Mucosa of gallbladder (tissue), 1 donor: ENCODE measurements at places on chromosomes 3 and 15.

- DNase-seq = no peak
These were observed 54.9 kb downstream of the STARD5 start for GRCh38 chr15:81268881-81269601.

- DNase-seq = no peak
These were observed 91.8 kb upstream of the CGNL1 start for GRCh38 chr15:57284535-57284934.

GRCh38 chr15:99932676-99933402, 199.6 kb upstream of the LYSMD4 start:
- DNase-seq = no peak

DNA sequence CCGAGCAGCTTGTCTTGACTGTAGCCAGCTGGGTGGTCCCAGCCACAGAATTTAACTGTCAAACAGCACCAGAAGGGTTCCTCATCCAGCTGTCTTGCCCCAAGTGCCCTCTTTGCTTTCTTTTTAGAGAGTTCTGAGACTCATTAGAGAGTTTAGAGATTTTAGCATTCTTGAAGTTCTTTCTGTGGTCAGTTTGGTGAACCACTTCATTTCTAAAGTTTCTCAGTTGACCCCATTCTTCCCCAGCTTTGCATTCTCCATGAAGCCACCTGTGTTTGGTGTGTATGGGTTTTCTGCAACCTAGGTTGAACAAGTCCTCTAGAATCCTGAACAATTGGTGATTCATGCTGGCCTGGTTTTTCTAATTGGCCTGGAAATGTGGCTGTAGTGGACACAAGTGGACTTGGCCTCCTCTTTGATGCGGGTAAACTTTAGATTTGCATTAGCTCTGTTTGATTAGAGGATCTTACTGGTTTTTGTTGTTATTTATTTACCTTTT, 33.7 kb downstream of the FLNB start:
- DNase-seq = no peak

DNA sequence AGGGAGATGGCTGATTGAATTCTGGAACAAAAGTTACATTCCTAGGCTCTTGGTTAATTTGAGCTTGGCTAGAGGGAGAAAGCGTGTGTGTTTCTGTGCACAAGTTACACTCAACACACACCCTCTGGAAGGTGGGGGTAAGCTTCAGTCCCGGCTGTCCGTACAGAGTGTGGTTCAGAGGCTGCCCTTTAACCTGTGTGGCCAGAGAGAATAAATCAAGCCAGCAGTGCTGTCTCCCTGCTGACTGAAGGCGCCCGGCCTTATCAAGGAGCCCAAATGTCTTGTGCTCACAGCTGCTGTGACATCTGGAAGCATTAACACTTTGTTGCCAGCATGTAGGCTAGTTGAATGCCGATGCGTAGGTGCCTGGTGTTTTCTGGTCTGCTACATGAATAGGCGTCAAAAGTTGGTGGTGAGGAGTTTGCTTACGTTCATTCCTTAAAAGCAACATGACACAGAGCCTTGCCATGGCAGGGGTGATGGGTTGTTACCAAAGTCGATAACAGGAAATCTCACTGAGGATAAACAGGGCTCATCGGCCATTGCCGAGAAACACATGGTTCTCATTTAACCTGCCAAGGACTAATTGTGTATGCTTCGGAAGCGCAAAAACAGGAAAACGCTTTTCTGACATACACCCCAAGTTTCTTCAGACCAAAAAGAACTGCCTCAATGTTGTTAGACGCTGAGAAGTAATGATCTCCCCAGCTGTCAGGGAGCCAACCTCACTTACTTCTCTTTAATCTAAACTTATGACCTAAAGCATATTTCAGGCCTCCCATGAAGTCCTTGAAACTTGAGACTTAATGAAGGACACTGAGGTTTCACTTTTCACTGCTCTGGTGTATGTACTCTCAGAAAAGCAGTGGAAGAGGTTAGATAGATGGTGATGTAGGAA, 95.8 kb upstream of the CTDSPL start:
- peak; percentile 47 for DNase-seq

DNA sequence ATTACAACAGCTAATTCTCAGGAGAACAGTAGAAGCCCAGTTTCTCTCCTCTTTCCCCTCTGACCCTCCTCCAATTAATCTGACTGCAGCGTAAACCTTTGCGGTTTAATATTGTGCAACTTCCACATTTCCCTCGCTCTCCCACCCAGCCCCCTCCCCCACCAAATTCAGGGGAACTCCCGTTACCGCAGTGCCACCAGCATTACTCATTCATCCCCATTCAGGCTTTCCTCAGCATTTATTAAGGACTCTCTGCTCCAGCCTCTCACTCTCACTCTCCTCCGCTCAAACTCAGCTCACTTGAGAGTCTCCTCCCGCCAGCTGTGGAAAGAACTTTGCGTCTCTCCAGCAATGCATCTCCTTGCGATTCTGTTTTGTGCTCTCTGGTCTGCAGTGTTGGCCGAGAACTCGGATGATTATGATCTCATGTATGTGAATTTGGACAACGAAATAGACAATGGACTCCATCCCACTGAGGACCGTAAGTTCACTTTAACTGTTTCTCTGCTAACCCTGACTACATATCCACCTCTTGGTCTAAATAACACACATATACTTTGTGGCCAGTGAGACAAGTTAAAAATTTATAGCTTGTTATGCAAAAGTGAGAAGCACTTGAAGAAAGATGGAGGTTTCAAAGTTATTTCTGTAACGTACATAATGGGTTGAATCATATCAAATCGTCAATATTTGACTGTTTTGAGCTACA, at the start of gene PTX3:
Gene PTX3 (plus strand): TSS at position 268 of the 709 bp plus-strand sequence. CDS start 84 bp downstream, at position 352.
- DNase-seq = peak; percentile 19

DNA sequence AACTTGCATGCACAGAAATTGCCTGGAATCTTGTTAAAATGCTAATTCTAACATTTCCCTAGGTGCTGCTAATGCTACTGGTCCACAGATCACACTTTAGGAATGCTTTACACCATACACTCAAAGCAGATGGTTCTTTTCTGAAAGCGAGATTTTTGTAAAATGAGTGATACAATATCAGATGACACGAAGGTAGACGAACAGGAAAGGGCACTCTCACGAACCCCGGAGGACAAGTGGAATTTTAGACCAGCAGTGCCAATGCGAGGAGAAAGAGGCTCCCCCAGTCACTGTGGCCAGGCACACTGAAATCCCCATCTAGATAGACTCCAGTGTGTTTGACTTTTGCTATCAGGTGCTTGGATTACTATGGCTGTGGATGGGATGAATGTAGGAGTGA, 21.0 kb downstream of the FAIM start:
- DNase-seq = no peak

DNA sequence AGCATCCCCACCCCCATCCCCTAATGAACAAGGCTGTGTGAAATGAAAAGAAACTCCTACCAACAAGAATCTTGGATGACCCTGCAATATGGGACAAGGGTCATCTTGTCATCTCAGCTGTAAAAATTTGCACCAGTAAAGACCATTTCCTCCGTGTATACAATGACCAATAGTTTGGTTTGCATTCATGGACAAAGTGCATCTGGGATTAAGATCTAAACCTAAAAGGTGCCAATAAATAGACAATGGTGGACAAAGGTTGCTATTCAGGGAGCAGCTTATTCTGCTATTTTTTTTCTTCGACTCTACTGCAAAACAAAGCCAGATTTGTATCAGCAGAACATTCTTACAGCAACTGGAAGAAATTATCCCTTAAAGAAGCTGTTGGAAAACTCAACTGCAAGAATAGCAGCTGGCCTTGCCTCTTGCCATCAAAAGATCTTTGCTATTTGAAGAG, 8.0 kb downstream of the MGLL start:
- DNase-seq = no peak

DNA sequence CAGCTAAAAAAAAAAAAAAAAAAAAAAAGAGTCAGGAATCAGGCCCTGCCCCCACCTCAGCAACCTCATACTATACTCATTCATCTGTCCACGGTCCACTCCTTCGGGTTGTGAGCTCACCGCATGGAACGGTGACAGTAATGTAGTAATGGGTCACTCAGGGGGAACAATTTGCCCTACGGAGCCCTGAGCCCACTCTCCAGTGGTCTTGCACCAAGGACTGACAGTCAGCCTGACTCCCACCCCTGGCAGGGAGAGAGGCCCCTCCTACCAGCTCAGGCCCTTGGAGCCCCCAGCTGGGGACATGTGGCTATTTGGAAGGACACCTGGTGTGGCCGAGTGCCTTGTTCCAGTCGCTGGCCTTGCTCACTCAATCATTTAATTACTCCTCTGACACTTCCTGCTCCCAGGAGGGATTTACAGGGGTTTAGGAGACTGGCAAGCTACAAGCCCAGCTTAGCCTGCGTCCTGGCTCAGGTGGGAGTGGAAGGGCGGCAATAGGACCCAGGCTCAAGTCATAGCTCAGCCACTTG, 19.9 kb upstream of the CACNA2D2 start:
- no peak for DNase-seq
